ENCODE measurements at places on chromosomes 16 and 17.

- peak; percentile 67 for DNase-seq
- H3K27ac ChIP-seq, result peak overlapping the region; percentile 88
- peak overlapping the region; percentile 31 for H3K4me3 ChIP-seq
These were observed 76.1 kb downstream of the RAI1 start for GRCh38 chr17:17757391-17757791.

DNA sequence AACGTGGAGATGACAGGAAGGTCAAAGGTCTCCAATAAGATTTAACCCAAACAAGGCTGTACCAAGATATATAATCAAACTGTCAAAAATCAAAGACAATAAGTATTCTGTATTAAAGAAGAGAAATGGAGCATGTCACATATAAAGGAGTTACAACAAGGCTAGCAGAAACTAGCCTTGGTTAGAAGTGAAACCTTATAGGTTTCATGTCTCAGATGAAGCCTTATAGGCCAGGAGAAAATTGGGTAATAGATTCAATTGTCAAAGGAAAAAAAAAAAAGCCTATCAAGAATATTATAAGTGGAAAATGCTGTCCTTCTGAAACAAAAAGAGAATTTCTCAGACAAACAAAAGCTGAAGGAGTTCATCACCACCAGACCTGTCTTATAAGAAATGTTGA is 419.4 kb downstream of the CDH11 start:
- H3K27me3 ChIP-seq, result no peaks in the 10 kb centered on the region
- H3K36me3 ChIP-seq, result no peaks in the 10 kb centered on the region
- no peak overlapping the region for H3K4me3 ChIP-seq
- DNase-seq, result no peak

DNA sequence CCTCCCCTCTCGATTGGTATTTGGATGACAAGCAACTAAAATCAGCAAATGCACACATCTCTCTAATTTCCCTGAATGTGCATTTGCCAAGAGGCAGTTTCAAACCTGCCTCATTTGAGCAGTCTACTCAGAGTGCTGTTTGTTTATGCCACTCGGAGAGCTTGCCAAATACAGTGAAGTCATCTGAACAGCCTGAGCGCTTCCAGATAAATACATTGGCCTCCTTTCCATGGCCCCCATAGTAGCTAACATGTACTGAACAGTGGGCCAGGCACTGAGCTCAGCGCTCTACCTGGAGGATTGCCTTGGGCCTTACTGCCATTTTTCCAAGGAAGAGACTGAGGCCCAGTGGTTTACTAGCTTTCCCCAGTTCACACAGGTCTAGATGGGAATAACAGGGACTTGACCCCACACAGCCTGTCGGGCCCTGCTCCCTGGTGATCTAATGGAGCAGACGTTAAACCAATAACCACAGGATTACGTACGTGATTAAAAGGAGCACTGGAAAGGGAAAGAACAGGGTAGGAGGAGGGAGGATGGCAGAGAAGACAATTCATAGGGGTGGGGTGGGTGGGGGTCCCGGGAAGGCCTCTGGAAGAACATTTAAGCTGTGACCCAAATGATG is 18.7 kb upstream of the ANKRD40CL start:
- no peak overlapping the region for H3K27ac ChIP-seq
- no peaks in the 10 kb centered on the region for H3K36me3 ChIP-seq
- no peak for DNase-seq
- peaks cover 61% of the 10 kb centered on the region for H3K27me3 ChIP-seq

- no peak overlapping the region for H3K27ac ChIP-seq
- no peaks in the 10 kb centered on the region for H3K27me3 ChIP-seq
- no peaks in the 10 kb centered on the region for H3K36me3 ChIP-seq
- no peaks in the 10 kb centered on the region for H3K4me1 ChIP-seq
- H3K4me3 ChIP-seq, result no peak overlapping the region
These were observed 17.0 kb downstream of the VAT1L start for GRCh38 chr16:77805398-77805797.

DNA sequence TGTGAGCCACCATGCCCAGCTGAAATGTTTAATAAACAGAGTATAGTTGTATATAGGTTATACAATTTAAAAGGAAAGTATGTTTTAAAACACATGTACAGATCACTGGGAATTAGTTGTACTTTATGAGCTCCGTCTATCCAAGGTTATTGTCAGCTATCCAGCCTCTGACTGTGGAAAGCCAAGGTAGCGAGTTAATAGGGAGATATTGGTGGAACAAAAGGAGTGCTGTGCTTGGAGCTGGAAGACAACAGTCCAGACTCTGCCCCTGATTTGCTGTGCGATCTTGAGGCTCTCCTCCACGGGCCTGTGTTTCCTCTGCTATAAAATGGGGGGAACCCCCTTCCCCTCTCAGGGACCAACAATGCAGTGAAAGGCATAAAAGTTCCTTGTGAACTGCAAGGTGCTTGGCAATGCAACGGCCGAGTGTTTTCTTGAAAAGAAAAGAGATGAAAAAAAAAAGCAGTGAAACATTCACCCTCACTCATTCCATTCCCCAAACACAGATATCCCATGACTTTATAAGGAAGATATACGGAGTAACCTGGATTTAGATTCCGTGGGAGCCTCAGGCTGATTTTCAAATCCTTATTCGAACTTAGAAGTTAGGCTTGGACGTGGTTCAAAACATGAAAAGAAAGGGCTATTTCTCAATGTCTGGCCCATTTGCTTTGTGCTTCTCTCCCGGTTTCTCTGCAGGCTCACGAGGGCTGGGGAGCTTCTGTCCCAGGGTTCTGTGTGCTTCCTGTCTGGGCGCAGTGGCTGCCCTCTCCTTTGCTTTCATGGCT is 34.1 kb downstream of the CUEDC1 start:
- H3K27ac ChIP-seq, result no peak overlapping the region
- DNase-seq, result no peak
- no peak overlapping the region for H3K4me3 ChIP-seq
- no peaks in the 10 kb centered on the region for H3K36me3 ChIP-seq
- H3K27me3 ChIP-seq, result peaks cover 32% of the 10 kb centered on the region

GRCh38 chr16:52718046-52718445 is 171.1 kb upstream of the TOX3 start:
- H3K36me3 ChIP-seq, result no peaks in the 10 kb centered on the region
- H3K27me3 ChIP-seq, result no peaks in the 10 kb centered on the region
- H3K27ac ChIP-seq, result no peak overlapping the region
- no peaks in the 10 kb centered on the region for H3K4me1 ChIP-seq
- no peak overlapping the region for H3K4me3 ChIP-seq
- no peak for DNase-seq

- peak overlapping the region; percentile 24 for H3K4me3 ChIP-seq
- no peaks in the 10 kb centered on the region for H3K36me3 ChIP-seq
- H3K27me3 ChIP-seq, result peaks cover 17% of the 10 kb centered on the region
- H3K27ac ChIP-seq, result peak overlapping the region; percentile 77
- DNase-seq, result peak; percentile 62
- H3K4me1 ChIP-seq, result peaks cover 86% of the 10 kb centered on the region
These were observed 32.4 kb downstream of the SMARCE1 start for GRCh38 chr17:40615068-40615840.

DNA sequence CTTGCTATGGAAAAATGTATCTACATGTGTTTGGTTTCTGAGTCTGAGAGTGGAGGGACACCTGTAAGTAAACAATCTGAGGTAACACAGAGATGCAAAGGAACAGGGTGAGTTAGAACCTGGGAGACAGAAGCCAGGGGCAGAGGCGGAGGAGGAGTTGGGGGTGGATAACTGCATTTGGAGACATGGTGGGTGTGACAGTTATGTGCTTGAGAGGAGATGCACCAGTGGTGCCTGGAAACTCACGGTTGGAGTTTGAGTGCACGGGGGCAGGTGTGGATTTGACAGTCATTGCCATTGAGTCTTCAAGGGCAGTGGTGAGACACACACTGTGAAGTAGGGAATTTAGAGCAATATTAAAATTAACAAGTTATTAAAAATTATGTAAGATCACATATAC is 6.5 kb downstream of the NUP93 start:
- no peak overlapping the region for H3K27ac ChIP-seq
- H3K4me3 ChIP-seq, result no peak overlapping the region
- no peak for DNase-seq
- H3K4me1 ChIP-seq, result peaks cover 7% of the 10 kb centered on the region
- H3K27me3 ChIP-seq, result no peaks in the 10 kb centered on the region

- H3K36me3 ChIP-seq, result no peaks in the 10 kb centered on the region
- no peak for DNase-seq
- H3K27ac ChIP-seq, result no peak overlapping the region
- no peaks in the 10 kb centered on the region for H3K27me3 ChIP-seq
- no peak overlapping the region for H3K4me3 ChIP-seq
These were observed 46.5 kb downstream of the STX8 start for GRCh38 chr17:9529033-9529700.

DNA sequence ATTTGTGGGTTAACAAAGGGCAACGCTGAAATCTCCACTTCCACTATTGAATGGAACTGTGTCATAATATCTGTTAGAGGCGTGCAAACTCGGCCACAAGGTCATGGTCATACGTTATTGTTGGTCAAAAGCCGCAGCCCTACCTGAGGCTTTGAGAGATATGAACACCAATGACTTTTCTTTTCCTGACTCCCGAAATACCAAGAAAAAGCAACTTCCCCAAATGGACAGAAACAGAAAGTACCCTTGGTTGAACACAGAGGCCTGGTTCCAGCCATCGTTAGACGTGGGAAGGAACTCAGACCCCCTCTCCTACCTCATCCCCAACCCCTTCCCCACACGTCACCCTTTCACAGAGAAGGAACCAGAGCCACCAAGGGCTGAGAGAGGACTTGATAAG is 1.4 kb upstream of the PIK3R5 start:
- H3K4me1 ChIP-seq, result peaks cover 45% of the 10 kb centered on the region
- peaks cover 4% of the 10 kb centered on the region for H3K27me3 ChIP-seq
- H3K36me3 ChIP-seq, result peaks cover 41% of the 10 kb centered on the region
- no peak for DNase-seq
- H3K4me3 ChIP-seq, result peak overlapping the region; percentile 93

DNA sequence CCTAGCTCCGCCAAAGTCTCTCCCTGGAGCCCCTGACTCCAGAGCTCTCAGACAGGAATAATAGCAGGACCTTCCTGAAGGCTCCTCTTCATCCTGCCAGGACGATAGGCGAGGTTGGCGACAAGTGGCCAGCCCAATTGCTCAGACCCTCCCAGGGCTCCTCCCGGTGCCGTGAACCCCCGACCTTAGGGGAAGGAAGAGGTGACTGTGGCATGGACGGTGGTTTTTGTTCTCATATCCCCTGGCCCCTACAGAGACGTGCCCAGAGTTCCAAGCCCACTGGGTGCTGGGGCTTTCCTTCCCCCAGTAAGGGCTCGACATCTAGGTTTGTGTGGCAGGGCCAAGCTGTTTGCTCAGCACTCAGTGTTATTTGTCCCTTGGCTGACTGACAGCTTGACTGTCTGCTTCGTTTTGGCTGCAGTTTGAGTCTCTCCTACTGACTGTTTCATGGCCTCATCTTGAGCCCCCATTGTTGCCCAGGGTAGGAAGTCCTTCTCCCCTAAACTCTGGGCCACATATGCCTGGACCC is 4.6 kb upstream of the ADCY7 start:
- H3K27me3 ChIP-seq, result peaks cover 34% of the 10 kb centered on the region
- no peak overlapping the region for H3K27ac ChIP-seq
- H3K4me1 ChIP-seq, result peaks cover 48% of the 10 kb centered on the region
- peaks cover 5% of the 10 kb centered on the region for H3K36me3 ChIP-seq
- no peak for DNase-seq
- H3K4me3 ChIP-seq, result no peak overlapping the region

GRCh38 chr16:54602666-54603065 is 316.1 kb upstream of the IRX3 start:
- DNase-seq, result no peak
- no peaks in the 10 kb centered on the region for H3K36me3 ChIP-seq
- no peaks in the 10 kb centered on the region for H3K4me1 ChIP-seq
- H3K27me3 ChIP-seq, result no peaks in the 10 kb centered on the region
- no peak overlapping the region for H3K27ac ChIP-seq
- no peak overlapping the region for H3K4me3 ChIP-seq

DNA sequence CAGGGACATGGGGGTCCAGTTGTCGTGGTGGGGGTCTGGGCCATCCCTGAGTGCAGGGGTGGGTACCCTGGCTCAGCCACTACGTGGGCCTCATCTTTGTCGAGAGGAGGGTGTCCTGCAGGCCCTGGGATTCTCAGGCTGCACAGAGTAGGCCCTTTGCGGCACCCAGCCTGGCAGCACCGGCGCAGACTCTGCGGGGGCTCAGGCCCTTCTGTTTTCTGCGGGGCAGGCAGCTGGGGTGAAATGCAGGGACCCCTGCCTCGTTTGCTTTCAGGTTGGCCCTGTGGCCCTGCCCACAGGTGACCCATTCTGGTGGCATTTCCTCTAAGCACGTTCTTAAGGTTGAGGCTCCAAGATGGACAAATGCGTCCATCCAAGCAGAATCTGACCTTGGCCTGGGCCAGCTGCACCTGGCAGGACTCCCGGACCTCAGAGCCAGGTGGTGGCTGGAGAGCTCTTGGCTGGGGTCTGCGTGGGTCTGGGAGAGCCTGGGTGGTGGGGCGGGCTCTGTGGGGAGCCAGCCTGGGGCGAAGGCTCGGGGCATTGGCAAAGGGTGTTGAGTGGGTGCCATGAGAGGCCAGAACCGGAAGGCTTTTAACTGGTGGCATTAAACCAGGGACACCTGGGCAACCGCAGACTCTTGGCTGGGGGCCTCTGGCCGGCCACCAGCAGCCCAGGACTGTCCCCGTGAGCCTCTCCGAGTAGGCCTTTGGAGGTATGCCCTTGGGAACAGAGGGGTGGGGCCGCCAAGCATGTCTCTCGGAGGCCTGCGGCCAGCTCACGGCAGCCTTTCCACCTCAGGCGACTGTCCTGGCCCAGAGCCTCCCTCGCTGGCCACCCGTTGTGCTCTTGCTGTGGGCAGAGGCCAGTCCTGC is 16.9 kb downstream of the PRSS27 start:
- H3K27ac ChIP-seq, result no peak overlapping the region
- no peaks in the 10 kb centered on the region for H3K27me3 ChIP-seq
- peaks cover 7% of the 10 kb centered on the region for H3K36me3 ChIP-seq

GRCh38 chr17:29237476-29238132 is 9.1 kb upstream of the CRYBA1 start:
- peaks cover 2% of the 10 kb centered on the region for H3K4me1 ChIP-seq
- no peaks in the 10 kb centered on the region for H3K36me3 ChIP-seq
- no peak overlapping the region for H3K27ac ChIP-seq
- H3K4me3 ChIP-seq, result no peak overlapping the region
- H3K27me3 ChIP-seq, result no peaks in the 10 kb centered on the region

DNA sequence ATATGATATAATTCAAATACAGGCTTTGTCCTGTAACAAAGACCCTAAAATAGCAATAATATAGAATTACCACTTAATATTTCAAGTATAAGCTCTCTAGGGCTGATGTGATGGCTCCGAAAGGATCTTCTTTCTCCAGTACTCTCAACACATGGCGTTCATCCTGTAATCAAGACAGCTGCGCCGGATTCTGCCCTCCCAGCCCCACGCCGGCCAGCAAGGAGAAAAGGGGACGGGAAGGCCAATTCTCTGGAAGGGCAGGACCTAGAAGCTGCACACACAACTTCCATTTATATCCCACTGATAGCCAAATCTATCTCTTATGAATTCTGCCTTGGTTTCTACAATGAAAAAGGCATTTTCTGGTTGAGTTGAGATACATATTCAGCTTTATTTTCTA is 32.0 kb downstream of the CCDC182 start:
- H3K27ac ChIP-seq, result no peak overlapping the region
- H3K36me3 ChIP-seq, result no peaks in the 10 kb centered on the region
- peaks cover 57% of the 10 kb centered on the region for H3K27me3 ChIP-seq
- no peak overlapping the region for H3K4me3 ChIP-seq
- no peak for DNase-seq

- peaks cover 18% of the 10 kb centered on the region for H3K4me1 ChIP-seq
- H3K27ac ChIP-seq, result no peak overlapping the region
- H3K36me3 ChIP-seq, result peaks cover 48% of the 10 kb centered on the region
These were observed 9.6 kb downstream of the DCTN5 start for GRCh38 chr16:23650674-23651416.

GRCh38 chr17:37458805-37459204 is 30.9 kb upstream of the DUSP14 start:
- no peaks in the 10 kb centered on the region for H3K27me3 ChIP-seq
- H3K36me3 ChIP-seq, result peaks cover 27% of the 10 kb centered on the region
- DNase-seq, result no peak
- no peak overlapping the region for H3K27ac ChIP-seq
- H3K4me3 ChIP-seq, result no peak overlapping the region
